ENCODE measurements at places on chromosomes 3 and 15.

DNA sequence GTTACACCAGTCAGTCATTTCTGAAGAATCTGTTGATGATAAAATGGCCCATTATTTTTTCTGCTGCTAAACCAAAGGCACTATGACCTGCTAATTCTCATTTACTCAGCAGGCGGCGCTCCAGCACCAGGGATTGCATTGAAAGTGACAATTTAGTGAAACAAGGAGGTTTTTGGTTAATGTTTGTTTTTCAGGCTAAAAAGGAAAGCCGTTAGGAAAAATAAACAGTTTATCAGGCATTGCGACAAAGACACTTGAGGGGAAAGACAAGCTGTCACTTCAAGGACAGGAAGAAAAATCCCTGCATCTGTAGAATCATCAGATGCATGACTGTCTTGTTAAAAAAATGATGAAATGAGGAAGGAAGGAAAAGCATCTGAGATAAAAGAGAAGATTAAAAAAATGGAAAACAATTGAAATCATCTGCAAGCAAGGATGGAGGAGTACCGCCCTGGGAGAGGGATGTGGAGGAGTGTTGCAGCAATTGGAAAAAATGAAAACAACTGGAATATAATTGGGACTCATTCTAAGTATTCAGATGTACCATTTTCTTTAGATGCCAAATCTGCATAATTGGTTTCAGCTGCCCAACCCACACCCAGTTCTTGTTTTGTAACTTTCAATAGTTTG is 54.0 kb downstream of the NR1D2 start:
- peak; percentile 10 for DNase-seq

DNA sequence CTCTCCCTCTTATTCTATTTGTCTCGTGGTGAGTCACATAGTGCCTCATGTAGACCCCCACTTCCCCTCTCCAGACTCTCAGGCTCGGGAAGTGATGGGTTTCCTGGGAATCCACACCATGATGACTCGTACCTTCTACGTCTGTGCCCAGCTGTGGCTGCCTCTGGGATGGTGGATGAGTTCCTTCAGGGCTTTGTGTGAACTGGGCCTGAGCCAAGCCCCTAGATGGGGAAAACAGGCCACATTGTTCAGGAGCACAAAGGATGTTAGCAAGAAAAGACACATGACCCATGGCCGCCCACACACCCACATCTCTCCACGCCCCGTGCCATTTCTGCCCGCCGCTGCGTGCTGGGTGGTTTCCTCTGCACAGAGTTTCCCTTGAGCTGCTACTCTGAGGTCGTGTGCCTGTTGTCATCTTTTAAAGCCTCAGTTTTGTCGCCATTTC is 10.5 kb downstream of the ISG20 start:
- no peak for DNase-seq

- DNase-seq: peak; percentile 2
Observed at GRCh38 chr3:16203671-16204629, 29.5 kb downstream of the GALNT15 start.

DNA sequence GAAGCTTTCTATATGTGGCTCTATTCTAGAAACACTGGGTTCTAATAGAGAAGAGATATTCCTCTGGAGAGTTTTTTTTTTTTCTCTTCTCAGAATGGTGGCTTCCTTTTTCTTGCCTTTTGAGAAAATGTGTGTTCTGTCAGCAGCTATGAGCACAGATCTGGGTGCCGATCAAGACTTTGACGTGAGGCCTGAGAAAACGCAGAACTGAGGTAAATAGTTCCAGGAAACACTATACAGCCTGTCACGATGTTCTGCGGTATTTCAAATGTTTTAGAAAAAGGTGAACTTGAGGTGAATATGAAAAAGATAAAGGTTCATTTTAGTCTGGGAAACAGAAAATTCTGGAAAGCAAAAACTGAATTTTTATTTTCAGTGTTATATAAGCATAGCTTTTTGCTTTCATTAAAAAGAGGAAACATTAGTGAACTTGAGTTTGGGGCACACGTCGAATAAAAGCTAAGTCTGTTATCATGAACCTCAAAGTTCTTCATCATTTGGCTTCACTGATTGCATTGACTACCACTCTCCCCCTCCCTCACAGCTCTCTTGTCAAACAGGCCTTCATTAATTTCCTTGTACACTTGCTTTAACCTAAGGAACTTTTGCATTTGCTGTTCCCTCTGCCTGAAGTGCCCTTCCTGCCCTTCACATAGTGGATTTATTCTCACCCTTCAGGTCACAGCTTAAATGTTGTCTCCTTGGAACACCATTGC is 265.1 kb downstream of the NFKBIZ start:
- DNase-seq: no peak

GRCh38 chr3:112459750-112460149 is 39.5 kb downstream of the BTLA start:
- DNase-seq: no peak

DNA sequence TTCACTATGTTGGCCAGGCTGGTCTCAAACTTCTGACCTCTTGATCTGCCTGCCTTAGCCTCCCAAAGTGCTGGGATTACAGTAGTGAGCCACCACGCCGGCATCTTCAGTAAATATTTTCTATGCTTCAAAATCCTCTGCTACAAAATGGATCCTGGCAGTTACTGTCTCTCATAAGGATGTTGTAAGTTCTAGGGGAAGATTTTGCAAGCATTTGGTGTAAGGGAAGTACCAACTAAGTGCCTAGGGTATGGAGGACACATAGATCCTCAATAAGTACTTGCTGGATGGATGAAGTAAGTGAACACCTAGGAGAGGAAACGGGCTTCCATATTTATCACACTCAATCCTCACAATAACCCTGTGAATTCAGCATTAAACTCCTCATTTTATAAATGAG is 6.6 kb downstream of the TM4SF4 start:
- no peak for DNase-seq

- DNase-seq: no peak
Observed at GRCh38 chr15:48966595-48967301, 3.0 kb upstream of the SHC4 start.

GRCh38 chr3:23253214-23253613 is 50.1 kb downstream of the UBE2E2 start:
- no peak for DNase-seq

DNA sequence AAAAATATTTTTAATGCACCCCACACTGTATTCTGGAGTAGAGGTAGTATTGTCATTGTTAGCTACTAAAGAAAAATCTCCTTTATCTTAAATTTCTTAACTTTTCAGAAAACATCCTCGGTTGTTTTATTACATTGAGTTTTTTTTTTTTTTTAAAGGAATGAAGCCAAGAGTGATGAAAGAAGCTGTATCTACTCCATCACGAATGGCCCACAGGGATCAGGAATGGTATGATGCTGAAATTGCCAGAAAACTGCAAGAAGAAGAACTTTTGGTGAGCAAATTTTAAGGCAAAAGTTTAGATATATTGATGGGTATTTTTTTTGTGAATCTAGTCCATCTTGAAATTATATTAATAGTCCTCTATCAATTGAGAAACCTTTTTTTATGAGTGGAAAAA is 49.7 kb upstream of the UTS2B start:
- no peak for DNase-seq
